ENCODE measurements at places on chromosomes 13 and 19. TPM values are rescaled to one million over a fixed set of nuclear protein-coding genes. Genes with fewer than 3 reads are reported as not detected.

DNA sequence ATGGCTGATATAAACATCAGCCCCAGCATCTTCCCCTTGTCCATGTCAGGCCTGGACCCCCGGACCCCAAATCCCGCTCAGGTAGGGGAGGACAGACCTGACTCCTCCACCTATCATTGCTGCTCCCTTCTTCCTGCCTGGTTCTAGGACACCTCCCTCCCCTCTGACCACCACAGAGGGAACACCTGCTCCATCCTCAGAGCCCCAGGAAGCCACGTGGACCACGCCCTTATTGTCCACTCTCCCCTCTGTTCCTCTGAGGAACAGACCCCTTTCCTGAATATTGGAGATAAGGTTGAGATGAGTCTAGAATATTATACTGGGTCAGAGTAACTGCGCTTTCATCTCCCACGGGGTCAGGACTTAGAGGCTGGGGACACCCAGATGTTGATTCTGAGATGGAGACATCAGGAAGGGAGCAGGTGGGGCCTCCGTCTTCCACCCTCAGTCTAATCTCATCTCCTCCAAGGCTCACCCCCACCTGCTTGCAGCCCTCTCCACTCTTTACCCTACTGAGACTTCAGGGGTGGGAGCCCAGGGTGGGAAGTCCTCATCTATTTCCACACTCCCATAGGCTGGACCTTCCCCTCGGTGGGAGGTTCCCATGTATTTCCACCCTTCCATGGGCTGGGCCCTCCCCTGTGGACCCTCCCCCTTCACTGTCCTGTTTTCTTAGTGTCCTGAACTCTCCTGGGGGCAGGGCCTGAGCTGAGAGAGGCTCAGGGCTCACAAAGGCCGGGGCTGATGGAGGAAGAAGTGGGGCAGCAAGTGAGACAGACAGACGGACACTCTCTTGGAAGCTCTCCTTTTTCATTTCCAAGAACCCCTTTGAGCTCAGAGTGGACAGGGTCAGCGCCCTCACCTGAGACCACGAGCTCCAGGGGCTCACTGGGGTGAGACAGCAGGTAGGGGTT is 2.7 kb downstream of the LILRA4 start:
- DNase-seq: no peak

Gene EFNA2
- total RNA-seq: not detected

DNA sequence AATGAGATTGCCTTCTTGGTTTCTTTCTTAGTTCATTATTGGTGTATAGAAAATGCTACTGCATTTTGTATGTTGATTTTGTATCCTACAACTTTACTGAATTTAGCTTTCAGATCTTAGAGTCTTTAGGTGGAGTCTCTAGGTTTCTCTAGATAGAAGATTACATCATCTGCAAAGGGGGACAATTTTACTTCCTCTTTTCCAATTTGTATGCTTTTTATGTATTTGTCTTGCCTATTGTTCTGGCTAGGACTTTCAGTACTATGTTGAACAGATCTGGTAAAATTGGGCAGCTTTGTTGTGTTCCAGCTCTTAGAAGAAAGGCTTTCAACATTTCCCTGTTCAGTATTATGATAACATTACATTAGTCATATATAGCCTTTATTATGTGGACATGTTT is 101.0 kb upstream of the SPRY2 start:
- no peak for DNase-seq

DNA sequence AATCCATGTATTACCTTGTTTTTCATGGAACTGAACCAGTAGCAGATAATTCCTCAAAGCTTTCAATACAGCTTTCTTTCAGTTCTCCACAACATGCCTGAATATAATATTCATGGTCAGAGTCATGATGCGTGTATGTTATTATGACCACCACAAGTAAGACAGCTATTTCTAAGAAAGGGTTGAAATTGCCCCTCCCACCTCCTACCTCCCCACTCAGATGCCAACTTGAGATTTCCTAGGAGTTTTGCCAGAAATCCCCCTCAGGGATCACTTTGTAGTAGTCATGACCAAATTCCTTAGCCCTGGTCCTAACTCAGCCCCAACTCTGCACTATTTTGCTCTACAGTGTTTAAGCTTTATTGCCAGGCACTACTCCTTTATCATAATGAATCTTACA is 69.9 kb upstream of the RAP2A start:
- DNase-seq: no peak

DNA sequence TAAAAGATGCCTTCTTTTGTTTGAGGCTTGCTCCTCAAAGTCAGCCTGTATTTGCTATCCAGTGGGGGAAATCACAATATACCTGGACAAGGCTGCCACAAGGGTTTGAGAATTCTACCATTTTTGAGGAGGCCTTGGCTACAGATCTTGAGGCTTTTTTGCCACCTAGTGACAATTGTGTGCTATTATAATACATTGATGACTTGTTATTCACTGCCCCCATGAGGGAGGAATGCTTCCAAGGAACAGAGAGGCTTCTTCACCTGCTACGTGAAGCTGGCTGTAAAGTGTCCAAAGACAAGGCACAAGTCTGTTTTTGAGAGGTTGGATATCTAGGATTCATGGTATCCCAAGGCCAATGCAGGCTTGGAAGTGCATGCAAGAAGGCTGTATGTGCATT is 72.5 kb downstream of the ZNF708 start:
- no peak for DNase-seq

- DNase-seq: no peak
Measured at GRCh38 chr19:1383017-1383311, 743 bp upstream of the NDUFS7 start.

Gene MYCBP2
- 109 TPM for total RNA-seq

- no peak for DNase-seq
Measured at GRCh38 chr19:44592451-44592890, 20.9 kb upstream of the IGSF23 start.

Data from activated CD8-positive, alpha-beta T cell treated with anti-CD3 and anti-CD28 coated beads, Interleukin-2, amount 10 ng/mL, durations not matched to agents 7 days and 5 days (primary cell).